ENCODE measurements at places on chromosomes 1 and 21.

DNA sequence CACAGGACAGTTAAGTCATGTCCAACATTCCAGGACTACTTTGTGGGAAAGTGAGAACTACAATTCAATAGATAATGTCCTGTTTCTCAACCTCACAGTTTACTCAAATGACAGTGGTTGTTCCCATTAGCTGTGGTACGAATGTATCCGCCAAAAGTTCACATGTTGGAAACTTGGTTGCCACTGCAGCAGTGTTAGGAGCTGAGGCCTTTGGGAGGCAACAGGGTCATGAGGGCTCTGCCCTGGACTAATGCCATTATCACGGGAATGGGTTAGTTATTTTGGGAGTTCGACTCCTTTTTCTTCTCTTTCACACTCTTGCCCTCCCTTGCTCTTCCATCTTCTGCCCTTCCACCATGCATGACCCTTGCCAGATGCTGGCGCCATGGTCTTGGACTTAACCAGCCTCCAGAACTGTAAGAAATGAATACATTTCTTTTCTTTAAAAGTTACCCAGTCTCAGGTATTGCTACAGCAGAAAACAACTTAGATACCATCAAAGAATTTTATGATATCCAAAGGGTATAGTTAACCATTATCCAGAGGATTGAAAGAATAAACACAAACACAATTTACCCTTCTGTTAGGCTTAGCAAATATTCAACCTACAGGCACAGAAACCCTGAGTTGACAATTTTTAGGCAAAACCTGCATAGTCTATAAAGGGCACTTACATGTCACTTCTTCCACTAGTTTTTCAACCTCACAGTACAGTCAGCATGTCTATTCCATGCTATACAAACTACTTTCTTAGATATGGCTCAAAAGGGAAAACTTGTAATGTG, 7.4 kb downstream of the BCL10 start:
- DNase-seq, result no peak

- DNase-seq, result no peak
These were observed 48.6 kb downstream of the BACH1 start for GRCh38 chr21:29347274-29347681.

- DNase-seq, result no peak
These were observed 169.3 kb upstream of the CSF3R start for GRCh38 chr1:36652011-36652410.

GRCh38 chr1:200336901-200337391, 72.9 kb downstream of the ZNF281 start:
- no peak for DNase-seq

GRCh38 chr1:48203287-48203900, 19.1 kb upstream of the SLC5A9 start:
- DNase-seq, result no peak

DNA sequence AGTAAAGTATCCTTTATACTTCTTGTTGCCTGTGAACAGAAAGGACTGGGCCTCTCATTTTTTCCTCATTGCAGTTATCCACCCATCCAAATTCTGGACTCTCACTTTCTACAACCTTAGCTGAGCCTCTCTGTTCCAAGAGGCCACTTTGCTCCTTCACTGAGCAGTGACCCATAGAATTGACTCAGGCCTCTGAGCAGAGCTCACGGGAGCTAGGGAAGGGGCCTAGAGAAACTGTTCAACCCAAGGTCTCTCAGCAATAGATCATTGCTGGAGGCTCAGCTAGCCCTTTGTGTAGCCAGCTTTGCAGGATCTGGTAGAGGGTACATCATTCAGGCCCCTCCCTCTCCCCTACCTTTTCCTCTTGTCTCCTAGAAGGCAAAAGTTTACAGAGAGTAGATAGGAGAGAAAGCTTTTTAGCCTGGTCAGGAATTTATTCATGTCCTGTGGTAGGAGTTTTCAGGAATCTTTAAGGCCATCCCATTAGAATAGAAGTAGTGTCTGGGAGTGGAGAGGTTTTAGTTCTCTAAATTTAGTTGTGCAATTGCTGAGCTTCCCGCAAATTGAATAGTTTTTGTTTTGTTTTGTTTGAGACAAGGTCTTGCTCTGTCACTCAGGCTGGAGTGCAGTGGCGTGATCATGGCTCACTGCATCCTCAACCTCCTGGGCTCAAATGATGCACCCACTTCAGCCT, 6.7 kb downstream of the INTS3 start:
- no peak for DNase-seq

- no peak for DNase-seq
These were observed 7.0 kb downstream of the DIP2A start for GRCh38 chr21:46465651-46466050.

DNA sequence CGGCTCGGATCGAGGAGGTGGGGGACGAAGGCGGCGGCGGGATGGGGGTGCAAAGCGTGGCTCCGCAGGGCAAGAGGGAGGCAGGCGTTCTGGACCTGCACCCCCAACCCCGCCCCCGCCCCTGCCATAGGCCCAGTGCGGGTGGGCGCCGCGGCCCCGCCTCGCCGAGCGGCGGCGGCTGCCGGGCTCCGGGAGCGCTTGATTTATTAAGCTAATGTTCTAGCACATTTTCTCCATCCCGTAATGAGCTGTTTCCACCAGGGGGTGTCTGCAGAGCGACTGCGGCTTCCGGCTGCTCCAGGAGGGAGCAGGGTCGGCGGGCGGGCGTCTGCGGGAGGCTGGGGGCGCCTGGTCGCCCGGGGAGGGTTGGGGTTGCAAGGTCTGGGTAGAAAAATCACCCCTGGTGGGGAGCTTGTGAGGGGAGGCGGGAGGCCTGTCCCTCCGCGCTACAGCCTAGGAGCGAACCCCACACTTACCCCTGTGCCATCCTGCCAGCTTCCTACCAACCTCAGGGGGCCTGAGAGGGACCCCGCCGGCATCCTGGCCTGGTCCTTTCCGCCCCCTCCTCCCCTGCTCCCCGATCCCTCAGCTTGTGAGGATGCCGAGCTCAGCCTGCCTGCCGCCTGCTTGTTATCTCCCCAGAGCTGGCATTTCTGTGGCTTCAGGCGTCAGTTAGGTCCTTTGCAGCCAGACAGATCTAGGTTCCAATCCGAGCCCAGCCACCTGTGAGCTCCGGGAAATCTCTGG, 48.5 kb upstream of the ACOT11 start:
- no peak for DNase-seq

GRCh38 chr1:22687191-22687590, 23.4 kb upstream of the EPHB2 start:
- DNase-seq, result no peak

DNA sequence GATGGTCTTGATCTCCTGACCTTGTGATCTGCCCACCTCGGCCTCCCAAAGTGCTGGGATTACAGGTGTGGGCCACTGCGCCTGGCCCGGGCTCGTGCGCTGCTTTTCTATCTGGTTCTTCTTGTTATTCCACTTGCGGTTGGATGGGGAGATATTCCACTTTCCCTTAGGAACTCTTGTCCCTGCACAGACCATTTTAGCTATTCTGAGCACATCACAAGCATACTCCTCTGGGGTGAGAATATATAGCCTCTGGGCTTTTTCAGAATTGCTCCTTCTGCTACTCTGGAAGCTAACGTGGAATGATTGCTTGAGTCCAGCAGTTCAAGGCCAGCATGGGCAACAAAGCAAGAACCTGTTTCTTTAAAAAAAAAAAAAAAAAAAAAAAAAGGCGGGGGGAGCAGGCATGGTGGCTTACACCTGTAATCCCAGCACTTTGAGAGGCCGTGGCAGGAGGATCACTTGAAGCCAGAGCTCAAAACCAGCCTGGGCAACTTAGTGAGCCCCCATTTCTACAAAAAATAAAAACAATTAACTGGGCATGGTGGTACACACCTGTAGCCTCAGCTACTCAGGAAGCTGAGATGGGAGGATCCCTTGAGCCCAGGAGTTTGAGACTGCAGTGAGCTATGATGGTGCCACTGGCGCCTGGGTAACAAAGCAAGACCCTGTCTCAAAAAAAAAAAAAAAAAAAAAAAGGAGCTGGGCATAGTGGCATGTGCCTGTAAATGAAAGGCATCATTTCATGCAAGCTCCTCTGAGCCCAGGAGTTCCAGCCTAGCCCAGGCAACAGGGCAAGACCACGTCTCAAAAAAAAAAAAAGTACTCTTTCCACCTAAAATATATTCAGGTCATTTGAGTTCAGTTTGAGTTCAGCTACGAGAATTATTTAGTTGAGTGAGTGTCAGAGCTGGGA, 11.8 kb upstream of the PGD start:
- DNase-seq, result no peak

DNA sequence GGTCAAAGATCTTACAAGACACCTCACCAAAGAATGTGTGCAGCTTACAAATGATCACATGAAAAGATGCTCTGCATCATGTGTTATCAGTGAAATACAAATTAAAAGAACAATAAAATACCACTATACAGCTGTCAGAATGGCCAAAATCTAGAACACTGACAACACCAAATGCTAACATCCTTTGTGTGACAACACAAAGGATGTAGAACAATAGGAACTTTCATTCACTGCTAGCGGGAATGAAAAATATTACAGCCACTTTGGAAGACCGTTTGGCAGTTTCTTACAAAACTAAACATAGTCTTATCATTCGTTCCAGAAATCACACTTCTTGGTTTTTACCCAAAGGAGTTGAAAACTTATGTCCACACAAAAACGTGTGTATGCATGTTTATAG, 20.6 kb upstream of the SELP start:
- no peak for DNase-seq

DNA sequence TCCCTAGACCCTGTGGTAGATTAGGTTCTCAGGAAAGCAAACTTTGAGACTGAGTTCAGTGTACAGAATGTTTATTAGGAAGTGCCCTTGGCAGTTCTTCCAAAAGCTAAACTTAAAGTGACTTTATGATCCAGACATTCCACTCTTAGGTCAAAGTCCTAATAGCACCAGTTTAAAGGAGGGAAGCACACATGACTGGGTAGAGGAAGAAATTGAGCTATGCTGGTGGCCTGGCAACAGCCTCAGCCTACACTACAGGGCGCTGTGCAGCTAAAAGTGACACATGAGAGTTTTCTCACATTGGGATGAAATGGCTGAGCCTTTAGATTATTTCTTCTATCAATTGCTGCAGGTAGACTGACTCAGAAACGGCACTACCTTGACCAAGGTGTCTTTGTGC, 280.4 kb downstream of the BRINP2 start:
- DNase-seq, result no peak

GRCh38 chr1:231508497-231508896, 20.0 kb upstream of the TSNAX start:
- no peak for DNase-seq

DNA sequence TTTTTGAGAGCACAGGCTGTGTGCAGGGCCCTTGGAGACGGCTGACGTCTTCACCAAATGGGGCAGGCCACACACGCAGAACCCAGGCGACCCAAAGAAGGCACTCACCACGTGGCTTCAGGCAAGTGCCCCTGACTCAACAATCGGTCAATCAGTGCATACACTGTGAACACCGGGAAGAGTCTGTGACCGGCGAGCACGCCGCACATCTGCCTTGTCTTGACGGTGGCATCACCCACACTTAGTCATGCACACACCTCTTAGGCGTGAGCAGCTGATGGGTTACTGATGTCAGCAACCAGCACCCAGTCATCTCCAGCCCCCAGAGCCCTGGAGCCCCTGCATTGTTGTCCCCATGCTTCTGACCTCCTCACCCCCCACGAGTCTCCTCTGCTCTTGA, 4.9 kb upstream of the LRRC3 start:
- DNase-seq, result no peak

GRCh38 chr1:34087986-34088385, 77.0 kb downstream of the CSMD2 start:
- DNase-seq, result no peak

GRCh38 chr21:44912158-44912473, 8.6 kb downstream of the ITGB2 start:
- DNase-seq, result no peak

- no peak for DNase-seq
These were observed 26.6 kb downstream of the CLIC6 start for GRCh38 chr21:34695434-34695833.

- DNase-seq, result no peak
These were observed 1145.6 kb downstream of the KCNT2 start for GRCh38 chr1:195462646-195463045.

- DNase-seq, result no peak
These were observed 57.6 kb downstream of the LDLRAD2 start for GRCh38 chr1:21869620-21870121.

DNA sequence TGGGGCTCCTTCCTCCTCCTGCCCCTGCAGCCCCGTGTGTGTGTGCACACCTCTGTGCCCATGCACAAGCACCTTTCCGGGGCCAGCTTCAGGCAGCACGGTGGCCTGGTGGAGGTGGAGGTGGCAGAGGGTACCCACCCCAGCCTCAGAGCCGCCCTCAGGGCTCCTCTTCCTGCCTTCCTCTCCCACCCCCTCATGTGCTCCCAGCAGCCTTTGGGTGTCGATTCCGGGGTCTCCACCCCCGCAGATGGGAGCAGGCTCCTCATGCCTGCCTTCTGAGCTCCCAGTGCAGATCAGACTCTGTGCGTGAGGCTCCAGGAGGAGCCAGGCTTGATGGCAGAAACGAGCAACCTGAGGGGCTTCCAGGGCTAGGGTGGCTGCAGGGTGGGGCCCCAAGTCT, 29.2 kb upstream of the PLCH2 start:
- no peak for DNase-seq

DNA sequence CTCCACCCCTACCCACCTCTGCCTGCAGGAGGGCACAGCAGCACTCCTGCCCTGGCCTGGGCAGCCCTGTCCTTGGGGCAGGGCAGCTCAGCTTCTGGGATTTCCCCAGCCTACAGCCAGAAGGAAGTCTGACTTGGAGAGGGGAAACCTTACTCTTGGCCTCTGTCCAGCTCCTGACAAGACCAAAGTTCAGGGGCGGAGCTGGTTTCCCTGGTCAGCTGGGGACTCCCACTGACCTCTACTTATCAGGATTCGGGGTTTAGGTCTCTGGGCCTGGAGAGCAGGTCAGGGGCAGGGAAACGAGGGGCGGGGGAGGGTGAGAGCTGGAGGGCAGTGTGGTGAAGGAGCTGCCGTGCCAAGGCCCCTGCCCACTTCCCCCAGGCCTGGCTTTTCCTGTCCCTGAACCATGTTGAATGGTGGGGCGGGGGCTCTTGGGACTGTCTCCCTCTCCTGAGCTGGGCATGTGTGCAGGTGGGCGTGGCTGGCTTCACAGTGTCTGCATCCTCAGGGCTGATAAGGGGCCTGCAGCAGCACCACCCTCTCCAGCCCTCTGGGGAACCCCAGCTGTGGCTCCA, 16.8 kb upstream of the ETV3 start:
- no peak for DNase-seq

All from stimulated activated CD8-positive, alpha-beta memory T cell treated with anti-CD3 and anti-CD28 coated beads, Interleukin-4, amount 100 ng/mL, for 1 hour (primary cell).